Activated CD4-positive, alpha-beta T cell treated with anti-CD3 and anti-CD28 coated beads, Interleukin-2, amount 50 U/mL, for 1 hour (primary cell): ENCODE measurements at places on chromosomes 5 and 9.

DNA sequence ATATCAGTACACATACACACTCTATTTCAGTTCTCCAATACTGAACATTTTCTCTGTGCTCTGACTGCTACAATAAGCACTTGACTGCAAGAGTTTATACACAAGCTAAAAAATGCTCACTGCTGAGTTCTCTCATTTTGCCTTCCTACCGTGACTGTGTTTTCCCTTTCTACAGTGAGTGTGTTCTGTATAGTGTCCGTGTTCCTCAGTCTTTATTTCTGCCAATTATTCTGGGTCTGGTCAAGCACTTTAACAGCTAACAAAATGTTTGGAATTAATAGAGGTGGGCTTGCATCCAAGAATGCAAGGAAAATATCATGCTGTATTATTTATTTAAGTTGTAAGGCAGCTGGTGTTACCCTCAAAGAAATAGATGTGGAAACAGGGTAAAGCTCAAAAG, 217.0 kb upstream of the NREP start:
- DNase-seq: no peak

DNA sequence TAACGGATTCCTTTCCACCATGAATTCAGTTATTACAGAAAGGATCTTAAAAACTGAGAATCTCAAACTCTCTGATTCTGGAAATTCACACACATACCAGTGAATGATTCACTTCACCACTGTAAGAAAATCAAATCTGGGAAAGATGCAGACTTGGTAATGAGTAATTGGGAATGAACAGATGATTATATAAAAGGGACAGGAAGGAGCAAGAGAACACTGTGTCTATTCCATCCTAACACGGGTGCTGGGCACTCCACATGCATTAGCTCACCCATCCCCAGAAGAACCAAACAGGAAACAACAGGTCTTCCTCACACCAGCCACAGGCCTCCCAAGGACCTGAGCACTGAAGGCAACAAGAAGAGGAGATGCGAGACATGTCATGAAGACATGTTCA, 74.8 kb upstream of the ZNF622 start:
- no peak for DNase-seq

DNA sequence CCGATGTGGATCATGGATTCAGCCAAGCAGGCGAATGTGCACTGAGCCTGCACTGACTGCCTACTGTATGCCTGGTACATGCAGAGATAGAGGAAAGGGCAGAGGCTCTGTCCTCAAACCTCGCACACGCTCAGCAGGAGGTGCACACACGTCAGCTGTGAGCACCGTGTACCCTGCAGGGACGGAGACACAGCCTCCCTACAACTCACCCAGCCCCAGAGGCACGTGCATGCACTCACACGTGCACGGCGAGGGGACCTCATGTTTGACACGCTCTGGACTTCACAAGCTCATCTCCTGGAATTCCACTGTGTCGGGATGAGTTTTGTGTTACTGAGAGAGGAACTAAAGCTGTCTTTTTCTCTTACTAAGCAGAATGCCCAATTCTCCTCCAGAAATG, 48.4 kb downstream of the IRX2 start:
- DNase-seq: no peak

- no peak for DNase-seq
These were observed 125.4 kb upstream of the SLC30A5 start for GRCh38 chr5:68968429-68968828.

- no peak for DNase-seq
These were observed 22.9 kb downstream of the S1PR3 start for GRCh38 chr9:89014153-89014552.

DNA sequence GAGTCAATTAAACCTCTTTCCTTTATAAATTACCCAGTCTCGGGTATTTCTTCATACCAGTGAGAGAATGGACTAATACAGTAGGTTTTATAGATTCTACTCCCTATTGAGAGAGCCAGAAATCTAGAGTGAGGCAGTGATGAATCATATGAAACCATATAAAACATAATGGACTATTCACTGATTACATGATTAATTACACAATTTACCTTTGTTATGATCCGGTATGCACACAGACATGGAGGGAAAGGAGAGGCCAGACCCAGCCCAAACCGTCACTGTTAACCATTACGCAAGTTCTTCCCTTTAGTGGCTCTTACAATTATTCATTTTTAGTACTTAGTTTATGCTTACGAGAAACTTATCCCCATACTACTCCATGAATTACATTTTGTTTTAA, 205.0 kb downstream of the DNAH5 start:
- no peak for DNase-seq

- DNase-seq: no peak
These were observed 110.0 kb upstream of the PTGER4 start for GRCh38 chr5:40569546-40570270.

DNA sequence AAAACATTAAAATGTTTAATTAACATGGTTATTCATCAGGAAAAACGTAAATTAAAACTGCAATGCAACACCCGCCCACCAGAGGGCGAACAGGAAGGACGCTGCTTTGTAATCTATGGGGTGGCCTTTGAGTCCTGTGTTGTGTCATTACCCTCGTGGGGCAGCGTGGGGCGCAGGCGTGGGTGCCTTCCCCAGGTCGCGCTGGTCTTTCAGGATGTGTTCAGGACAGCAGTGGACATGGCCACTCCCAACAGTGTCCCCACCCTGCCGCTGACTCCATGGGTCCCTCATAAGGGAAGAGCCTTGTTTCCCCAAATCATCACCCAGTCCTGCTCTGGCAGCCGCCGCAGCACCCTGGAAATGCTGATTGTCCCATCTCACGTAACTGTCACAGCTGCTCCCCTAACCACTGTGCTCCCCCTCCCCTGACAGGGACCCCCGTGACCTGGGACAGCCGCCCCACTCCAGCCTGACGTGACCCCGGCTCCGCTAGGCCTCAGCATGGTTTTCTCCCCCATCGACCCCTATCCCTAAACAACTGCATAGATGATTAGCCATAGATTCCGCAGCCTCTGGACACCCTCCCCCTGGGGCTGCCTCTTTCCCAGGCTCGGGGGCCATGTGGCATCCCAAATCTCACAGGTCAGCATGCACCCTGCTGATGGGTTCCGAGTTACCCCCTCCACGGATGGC, 36.4 kb downstream of the GLT6D1 start:
- DNase-seq: peak; percentile 52

DNA sequence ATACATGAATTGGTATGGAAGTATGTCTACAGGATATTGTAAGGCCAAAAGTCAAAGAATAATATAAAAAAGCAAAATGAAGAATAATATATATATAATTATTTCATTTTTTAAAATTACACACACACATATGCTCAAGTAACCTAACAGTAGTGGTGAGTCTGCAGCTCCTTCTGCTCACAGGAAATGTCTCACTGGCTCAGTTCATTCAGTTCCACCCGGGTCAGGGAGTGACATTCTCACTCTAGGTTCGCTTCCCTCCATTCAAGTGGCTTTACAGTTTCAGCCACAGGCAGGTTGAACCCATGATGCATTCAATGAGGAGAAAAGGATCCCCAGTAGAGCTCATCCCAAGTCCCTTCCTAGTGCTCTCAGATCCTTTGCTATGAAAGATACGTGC, 90.8 kb downstream of the SUSD1 start:
- no peak for DNase-seq

GRCh38 chr9:29691145-29691544, 2117.9 kb upstream of the C9orf72 start:
- no peak for DNase-seq

GRCh38 chr9:35605351-35606137, 482 bp downstream of the TESK1 start:
- DNase-seq: peak; percentile 28

GRCh38 chr5:13591621-13592020, 352.9 kb downstream of the DNAH5 start:
- DNase-seq: no peak

- no peak for DNase-seq
These were observed 136.4 kb downstream of the SLIT3 start for GRCh38 chr5:169164481-169164925.

- no peak for DNase-seq
These were observed 41.9 kb downstream of the CDK7 start for GRCh38 chr5:69276422-69277174.

GRCh38 chr5:138011991-138012390, 20.9 kb downstream of the FAM13B start:
- DNase-seq: no peak

- peak; percentile 27 for DNase-seq
These were observed 124.5 kb downstream of the EGFLAM start for GRCh38 chr5:38382898-38383297.

GRCh38 chr9:92147852-92148180, 32.6 kb upstream of the SPTLC1 start:
- DNase-seq: no peak

DNA sequence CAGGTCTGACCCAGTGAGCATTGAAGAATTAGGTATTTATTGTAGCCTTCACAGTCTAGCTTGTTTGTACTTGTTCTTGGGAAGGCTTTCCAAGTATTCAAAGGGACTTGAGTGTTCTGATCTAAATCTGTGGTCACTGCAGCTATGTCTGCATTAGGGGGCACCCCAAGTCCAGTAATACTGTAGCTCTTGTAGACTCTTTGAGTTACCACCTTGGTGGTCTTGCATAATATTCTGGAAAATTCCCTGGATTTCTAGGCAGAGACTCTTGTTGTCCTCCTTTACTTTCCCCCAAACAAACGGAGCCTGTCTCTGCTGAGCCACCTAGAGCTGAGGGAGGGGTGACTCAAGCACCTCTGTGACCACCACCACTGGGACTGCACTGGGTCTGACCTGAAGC, 149.5 kb upstream of the DHFR start:
- DNase-seq: no peak

DNA sequence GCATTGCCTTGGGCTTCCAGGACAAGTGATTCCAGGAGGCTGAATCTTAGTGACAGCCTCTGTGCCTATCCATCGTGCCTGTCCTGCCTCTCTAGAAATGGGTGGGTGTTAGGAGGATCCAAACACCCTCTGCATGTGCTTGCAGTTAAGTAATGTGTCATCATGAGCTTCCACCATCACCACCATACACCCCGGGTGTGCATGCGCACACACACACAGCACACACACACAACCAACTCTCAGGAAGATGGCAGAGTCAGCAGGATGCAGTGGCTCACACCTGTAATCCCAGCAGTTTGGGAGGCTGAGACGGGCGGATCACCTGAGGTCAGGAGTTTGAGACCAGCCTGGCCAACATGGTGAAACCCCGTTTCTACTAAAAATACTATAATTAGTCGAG, 22.8 kb upstream of the CERCAM start:
- DNase-seq: no peak

GRCh38 chr5:118722122-118723020, 266.0 kb downstream of the DTWD2 start:
- DNase-seq: no peak

GRCh38 chr9:88270413-88270812, 117.8 kb upstream of the SPIN1 start:
- DNase-seq: no peak

DNA sequence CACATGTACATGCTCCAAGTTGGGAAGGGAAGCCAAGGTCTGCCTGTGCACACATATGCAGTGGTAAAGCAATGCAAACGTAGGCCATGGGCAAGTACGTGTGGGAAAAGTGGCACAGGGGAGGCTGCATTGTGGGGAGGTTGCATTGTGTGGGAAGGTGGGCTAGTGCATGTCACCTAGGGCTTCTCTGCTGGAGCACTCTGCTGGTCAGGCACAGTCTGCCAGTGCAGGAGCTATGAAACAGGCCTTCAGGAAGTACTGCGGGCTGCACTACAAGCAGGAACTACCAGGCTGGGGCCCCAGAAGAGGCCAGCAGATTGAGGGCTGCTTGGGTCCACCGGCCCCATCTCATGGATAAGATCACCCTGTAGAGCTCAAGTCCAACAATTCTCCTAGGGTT, 1694.6 kb upstream of the CDH6 start:
- no peak for DNase-seq

DNA sequence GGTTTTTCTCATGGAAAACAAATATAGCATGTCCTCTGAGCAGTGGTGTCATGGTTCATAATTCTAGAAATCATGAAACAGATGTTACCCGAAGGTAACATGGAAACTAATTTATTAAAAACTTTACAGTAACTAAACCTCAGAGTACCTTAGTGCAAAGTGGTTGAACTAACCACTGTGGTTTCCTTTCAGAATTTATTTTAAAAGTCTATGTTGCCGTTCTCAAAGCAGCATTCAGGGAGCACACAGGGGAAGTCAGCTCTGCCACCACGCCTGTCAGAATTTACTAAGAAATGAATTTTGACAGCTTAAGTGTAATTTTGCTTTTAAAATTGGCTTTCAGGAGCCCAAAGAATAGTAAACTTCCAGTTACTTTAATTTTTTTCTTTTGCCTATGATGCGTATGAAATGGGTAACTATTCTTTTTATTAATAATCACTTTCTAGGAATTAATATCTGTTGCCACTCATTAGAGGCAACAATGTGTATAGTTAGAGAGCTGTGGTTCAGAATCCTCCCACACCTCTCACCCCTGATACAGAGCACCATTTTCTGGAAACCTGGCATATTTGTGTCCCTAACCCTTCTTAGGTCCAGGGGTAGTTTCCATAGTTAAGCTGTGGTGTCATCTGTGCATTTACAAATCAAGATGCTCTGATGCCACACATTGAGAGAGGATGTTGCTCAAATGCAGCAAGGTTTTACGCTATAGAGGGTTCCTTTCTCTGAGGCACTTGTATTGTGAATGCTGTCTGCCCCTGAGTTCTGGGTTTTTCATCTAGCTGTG, 202.6 kb downstream of the ZSWIM6 start:
- no peak for DNase-seq

DNA sequence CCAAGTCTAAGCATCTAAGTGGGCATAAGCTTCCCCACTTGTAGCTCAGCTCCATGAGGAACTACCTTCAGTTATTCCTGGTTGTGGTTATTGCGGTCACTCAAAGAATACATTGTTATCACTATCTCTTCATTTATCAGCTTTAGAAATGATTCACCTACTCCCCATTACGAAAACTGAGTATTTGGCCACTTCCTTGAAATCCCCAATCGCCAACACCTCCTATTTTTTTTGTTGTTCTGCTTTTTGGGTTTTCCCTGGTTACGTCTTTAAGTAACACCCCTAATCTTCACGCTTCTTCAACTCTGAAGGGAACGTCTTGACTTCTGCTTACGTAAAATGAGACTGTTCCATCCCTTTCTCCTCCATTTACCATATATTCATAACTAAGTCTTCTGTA, 20.7 kb downstream of the MAPK9 start:
- no peak for DNase-seq

DNA sequence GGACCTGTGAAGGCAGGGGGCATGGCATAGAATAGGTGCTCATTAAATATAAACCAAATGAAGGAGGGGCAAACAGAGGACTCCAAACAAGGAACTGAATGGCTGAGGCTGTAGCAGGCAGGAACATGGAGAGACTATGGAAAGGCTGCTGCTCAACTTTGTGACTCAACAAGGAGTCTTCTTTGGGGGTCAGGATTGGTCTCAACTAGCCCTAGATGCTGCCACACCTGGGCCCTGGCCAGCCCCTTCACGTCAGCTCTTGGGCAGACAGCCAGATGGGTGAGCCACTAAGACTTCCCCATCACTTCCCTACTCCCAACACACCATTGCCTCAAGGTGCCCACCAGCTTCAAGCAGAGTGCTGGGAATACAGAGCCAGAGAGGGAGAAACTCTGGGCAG, 11.0 kb downstream of the RPP25L start:
- DNase-seq: no peak

GRCh38 chr5:135442431-135443160, 4.6 kb downstream of the DCANP1 start:
- DNase-seq: no peak
